ENCODE measurements at places on chromosomes 5 and 9. TPM values are rescaled to one million over a fixed set of nuclear protein-coding genes. Genes with fewer than 3 reads are reported as not detected.

- H3K4me3 ChIP-seq, result no peak overlapping the region
- H3K4me1 ChIP-seq, result no peaks in the 10 kb centered on the region
- H3K27ac ChIP-seq, result peak overlapping the region; percentile 50
- no peak for DNase-seq
- H3K36me3 ChIP-seq, result peaks cover 81% of the 10 kb centered on the region
These were observed 32.8 kb downstream of the ARPC5L start for GRCh38 chr9:124894741-124895170.

- no peak overlapping the region for H3K4me3 ChIP-seq
- no peaks in the 10 kb centered on the region for H3K4me1 ChIP-seq
- peaks cover 5% of the 10 kb centered on the region for H3K27me3 ChIP-seq
These were observed 45.8 kb downstream of the PDE6A start for GRCh38 chr5:149898811-149899210.

- H3K4me1 ChIP-seq, result no peaks in the 10 kb centered on the region
- H3K27ac ChIP-seq, result no peak overlapping the region
- H3K36me3 ChIP-seq, result no peaks in the 10 kb centered on the region
- peaks cover 6% of the 10 kb centered on the region for H3K27me3 ChIP-seq
These were observed 142.4 kb upstream of the ERCC6L2 start for GRCh38 chr9:95732802-95733688.

The TEK gene
- not detected for total RNA-seq

DNA sequence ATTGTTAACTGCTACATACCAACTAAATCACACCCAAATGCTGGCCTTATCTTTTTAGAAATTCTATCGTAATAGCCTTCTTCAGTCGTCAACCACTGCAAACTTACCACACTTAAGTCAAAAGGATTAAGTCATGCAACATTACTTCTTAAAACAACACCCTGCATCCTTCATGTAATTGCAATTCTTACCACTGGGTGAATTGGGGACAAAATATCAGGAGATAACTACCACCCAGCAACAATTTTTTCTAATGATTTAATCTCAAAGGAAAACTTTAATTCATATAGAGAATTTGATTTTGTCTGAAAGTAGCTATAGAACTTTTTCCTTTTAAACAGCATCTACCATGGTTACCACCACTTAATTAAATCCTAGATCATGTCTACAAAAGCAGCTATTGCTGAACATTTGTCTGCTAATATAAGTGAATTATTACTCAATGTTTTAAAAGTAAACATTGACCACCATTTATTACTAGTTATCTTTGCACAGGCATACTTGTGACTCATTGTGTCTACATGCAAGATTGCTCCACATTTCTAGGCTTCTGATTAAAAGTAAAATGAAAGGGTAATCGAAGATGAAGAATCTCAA is 10.5 kb downstream of the MLLT3 start:
- H3K36me3 ChIP-seq, result no peaks in the 10 kb centered on the region
- no peaks in the 10 kb centered on the region for H3K4me1 ChIP-seq
- H3K27ac ChIP-seq, result no peak overlapping the region
- H3K27me3 ChIP-seq, result peaks cover 12% of the 10 kb centered on the region

The ADAMTSL2 gene
- total RNA-seq, result not detected

DNA sequence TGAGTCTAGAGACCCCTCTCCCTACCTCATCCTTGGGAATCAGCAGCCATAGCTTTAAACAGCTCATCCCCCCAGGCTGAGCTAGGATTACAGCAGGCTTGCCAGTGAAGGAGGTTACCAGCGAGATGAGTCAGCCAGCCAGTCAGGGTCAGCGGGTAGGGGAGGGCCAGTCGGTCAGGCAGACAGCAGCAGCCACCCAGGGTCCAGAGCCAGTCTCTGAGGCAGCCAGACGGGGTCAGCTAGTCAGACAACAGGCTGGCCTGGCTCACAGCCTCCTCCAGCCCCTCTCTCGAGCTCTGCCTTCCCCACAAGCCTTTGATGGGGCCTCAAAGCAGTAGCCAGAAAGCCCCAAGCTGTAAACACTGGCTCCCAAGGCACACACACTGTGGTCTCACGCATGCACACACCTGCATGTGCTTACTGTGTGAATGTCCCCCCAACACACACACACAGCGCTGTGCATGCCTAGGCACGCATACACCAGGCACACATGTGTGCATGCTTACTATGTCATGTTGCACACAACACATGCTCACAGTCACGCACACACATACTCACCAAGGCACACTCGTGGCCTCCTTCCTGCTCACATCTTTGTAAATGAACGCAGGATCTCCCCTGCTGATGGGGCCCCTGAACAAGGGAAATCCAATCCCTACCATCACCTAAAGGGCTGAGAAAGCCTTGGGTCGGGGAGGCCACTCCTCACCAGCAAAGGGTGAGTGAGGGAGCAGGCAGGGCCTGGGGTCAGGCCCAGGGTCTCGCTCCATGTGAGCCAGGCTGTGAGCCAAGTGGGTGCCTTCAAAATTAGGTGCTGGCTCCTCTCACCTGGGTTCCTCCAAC is 28.2 kb upstream of the CPLX2 start:
- H3K27ac ChIP-seq, result no peak overlapping the region
- H3K27me3 ChIP-seq, result peaks cover 13% of the 10 kb centered on the region
- no peak for DNase-seq
- H3K4me1 ChIP-seq, result no peaks in the 10 kb centered on the region

DNA sequence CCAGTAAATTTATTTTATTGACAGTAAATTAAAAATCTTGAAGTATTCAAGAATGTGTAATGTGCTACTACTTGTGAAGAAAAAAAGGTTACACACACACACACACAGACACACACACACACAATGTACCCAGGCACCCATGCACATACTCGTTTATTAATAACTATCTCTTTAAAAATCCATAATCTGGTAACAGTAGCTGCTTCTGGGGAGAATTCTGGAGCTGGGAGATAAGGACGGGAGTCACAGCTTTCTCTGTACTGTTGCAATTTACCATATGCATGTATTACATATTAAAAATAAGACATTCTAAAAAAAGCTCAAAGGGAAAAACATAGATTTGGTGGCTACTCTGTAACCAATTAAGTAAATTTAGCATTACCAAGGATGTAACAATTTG is 7.9 kb upstream of the C1QTNF2 start:
- H3K27me3 ChIP-seq, result peaks cover 30% of the 10 kb centered on the region
- no peak for DNase-seq
- H3K27ac ChIP-seq, result no peak overlapping the region

GRCh38 chr9:110133059-110133458 is 74.9 kb downstream of the C9orf152 start:
- H3K36me3 ChIP-seq, result peaks cover 58% of the 10 kb centered on the region
- no peaks in the 10 kb centered on the region for H3K27me3 ChIP-seq
- H3K4me1 ChIP-seq, result peaks cover 89% of the 10 kb centered on the region
- H3K27ac ChIP-seq, result peak overlapping the region; percentile 77

DNA sequence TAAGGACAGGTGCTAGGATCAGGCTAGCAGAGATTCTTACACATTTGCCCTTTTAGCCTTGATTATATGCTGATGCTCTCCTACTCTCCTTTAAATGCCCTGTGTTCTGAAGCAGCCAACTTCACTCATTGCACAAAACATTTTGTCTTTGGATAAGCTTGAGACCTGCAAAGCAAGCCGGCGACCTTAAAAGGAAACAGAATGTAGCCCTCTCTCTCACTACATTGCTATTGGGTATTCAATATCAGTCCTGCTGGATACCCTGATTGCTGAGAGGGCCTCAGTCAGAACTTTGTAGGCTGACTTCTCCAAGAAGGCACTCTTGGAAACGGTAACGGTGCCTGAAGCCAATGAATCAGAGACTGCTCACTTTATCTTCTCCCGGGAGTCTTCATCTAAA is 528.9 kb downstream of the DTWD2 start:
- no peaks in the 10 kb centered on the region for H3K36me3 ChIP-seq
- H3K27me3 ChIP-seq, result peaks cover 1% of the 10 kb centered on the region
- H3K4me1 ChIP-seq, result no peaks in the 10 kb centered on the region
- no peak overlapping the region for H3K27ac ChIP-seq
- DNase-seq, result no peak
- no peak overlapping the region for H3K4me3 ChIP-seq

The SMIM3 gene
- 0.22 TPM for total RNA-seq

The PCDHGA7 gene
- total RNA-seq, result 1.3 TPM

The ZDHHC11B gene
- total RNA-seq, result 0.07 TPM

DNA sequence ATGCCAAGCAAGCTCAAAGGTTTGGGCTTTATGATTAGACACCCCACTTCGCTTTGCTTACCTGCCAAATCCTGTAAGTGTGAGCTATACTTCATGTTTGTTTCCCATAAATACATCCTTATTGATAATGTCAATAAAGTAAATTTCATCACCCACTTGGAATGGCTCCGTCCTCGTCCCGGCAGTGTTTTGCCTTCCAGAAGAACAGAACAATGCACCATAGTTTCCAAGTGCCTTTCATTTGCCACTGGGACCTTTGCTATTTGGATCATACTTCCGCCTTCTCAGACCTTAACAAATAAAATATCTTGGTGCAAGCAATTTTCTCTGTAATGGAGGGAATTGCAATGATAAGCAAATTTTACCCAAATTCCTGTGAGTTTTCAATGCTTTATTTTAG is 229.3 kb downstream of the PIK3R1 start:
- no peak for DNase-seq
- no peak overlapping the region for H3K27ac ChIP-seq
- H3K36me3 ChIP-seq, result no peaks in the 10 kb centered on the region
- no peak overlapping the region for H3K4me3 ChIP-seq
- peaks cover 2% of the 10 kb centered on the region for H3K4me1 ChIP-seq
- H3K27me3 ChIP-seq, result no peaks in the 10 kb centered on the region

- no peaks in the 10 kb centered on the region for H3K36me3 ChIP-seq
- DNase-seq, result no peak
- peaks cover 6% of the 10 kb centered on the region for H3K27me3 ChIP-seq
These were observed 92.3 kb downstream of the PTCD2 start for GRCh38 chr5:72412283-72413055.

- no peaks in the 10 kb centered on the region for H3K36me3 ChIP-seq
- H3K27me3 ChIP-seq, result peaks cover 16% of the 10 kb centered on the region
- no peak for DNase-seq
- H3K27ac ChIP-seq, result no peak overlapping the region
These were observed 7.3 kb upstream of the MAN2A1 start for GRCh38 chr5:109682383-109682782.

DNA sequence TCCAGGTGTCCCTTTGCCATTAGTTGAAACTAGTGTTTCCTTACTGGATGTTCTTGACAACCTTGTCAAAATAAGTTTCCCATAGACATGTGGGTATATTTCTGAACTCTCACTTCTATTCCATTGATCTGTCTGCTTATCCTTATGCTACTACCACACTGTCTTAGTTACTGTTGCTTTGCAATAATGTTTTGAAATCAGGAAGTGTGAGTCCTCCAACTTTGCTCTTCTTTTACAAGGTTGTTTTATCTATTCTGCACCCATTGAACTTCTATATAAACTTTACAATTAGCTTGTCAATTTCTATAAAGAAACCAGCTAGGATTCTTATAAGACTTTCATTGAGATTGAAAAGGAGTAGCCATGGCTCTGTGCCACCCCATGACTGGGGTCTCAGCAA is 24.3 kb downstream of the CD14 start:
- no peak for DNase-seq
- no peak overlapping the region for H3K27ac ChIP-seq
- H3K27me3 ChIP-seq, result no peaks in the 10 kb centered on the region
- no peak overlapping the region for H3K4me3 ChIP-seq
- H3K36me3 ChIP-seq, result no peaks in the 10 kb centered on the region

The SPINK7 gene
- total RNA-seq, result not detected

DNA sequence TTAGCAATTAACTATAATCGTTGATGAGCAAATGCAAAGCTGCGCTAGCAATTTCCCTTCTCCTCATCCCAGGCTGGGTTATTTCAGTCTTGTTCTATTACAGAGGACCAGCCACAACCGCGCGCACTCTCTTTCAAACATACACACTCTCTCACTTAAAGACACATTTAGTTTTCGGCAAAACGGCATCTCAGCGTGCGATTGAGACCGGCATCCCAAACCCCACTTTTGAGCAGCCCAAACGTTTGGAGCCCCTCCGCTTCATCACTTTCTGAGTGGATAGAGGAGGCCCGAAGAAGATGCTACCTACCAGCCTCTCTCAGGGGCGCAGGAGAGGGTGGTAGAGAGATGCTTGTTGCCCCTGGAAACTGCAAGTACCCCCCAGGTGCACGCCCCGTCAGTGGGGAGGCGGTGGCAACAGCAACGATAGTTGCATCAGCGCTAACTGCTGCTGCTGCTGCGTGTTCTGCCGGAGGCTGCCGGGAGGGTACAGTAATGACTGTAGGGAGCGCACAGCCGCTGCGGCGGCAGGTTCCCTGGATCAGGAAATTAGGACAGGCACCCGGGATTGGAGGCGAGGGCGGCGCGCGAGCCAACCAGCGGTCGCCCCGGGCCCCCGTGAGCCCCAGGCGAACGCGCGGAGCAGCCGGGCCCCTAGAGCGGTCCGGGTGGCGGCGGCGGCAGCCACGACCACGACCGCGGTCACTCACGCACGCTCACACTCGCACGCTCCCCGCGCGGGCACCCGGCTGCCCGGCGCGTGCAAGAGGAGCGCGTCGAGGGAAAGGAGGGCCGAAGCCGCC is 467 bp upstream of the VLDLR start:
- peak overlapping the region; percentile 6 for H3K27ac ChIP-seq
- peak overlapping the region; percentile 85 for H3K4me3 ChIP-seq
- DNase-seq, result peak; percentile 17
- H3K27me3 ChIP-seq, result peaks cover 52% of the 10 kb centered on the region

GRCh38 chr9:70413464-70413798 is 1.0 kb downstream of the KLF9 start:
- no peaks in the 10 kb centered on the region for H3K27me3 ChIP-seq
- H3K4me1 ChIP-seq, result peaks cover 50% of the 10 kb centered on the region
- H3K36me3 ChIP-seq, result peaks cover 9% of the 10 kb centered on the region
- H3K4me3 ChIP-seq, result peak overlapping the region; percentile 97

DNA sequence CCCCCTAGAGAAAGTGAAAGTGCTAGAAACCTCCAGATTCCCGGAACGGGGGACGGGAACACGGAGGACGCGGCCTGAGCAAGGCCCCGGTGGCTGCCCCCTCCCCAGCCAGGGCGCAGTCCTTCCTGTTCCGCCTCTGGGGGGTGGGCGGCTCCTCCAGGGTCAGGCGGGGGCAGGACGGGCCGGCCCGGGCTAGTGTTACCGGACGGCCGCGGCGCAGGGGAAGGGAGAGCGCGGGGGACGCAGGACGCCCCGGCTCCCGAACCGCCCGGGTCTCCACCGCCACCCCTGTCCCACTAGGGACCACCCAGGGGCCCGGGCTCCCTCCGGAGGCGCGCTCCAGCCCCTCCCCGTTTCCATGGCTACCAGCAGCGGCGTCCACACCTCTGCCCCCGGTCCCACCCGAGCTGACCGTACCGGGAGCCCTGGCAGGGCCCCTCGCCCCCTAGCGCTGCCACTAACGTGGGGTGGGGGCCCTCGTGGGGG is 579 bp downstream of the SLC12A7 start:
- peak overlapping the region; percentile 86 for H3K4me3 ChIP-seq
- peaks cover 41% of the 10 kb centered on the region for H3K4me1 ChIP-seq
- H3K27me3 ChIP-seq, result peaks cover 2% of the 10 kb centered on the region

DNA sequence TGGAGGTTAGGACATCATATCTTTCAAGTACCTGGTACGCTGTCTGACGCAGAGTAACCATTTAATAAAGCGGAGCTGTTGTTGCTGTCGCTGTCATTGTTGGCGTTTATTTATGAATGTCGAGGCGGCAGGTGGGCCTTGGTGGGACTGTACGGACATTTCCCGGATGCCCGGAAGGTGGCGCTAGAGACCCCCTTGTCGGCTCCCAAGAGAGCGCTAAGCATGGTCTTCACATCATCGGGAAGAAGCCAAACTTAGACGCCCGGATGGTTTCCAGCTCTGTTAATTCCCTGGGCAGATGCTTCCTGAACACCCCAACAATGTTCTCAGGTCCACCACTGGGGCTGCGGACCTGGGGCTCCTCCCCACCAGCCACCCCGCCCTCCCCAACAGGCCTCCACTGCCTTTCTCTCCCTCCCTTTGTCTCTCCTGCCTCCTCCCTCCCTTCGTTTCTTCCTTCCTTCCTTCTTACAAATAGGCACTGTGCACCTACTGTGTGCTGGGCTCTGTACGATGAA is 54.1 kb downstream of the DUSP1 start:
- H3K27ac ChIP-seq, result no peak overlapping the region
- peaks cover 5% of the 10 kb centered on the region for H3K27me3 ChIP-seq
- H3K36me3 ChIP-seq, result no peaks in the 10 kb centered on the region
- peaks cover 8% of the 10 kb centered on the region for H3K4me1 ChIP-seq

The FOXD4L3 gene
- total RNA-seq, result not detected
